Fibroblast of upper back skin (primary cell): ENCODE measurements at places on chromosomes 5 and 9.

GRCh38 chr5:136802383-136802782 lies 437.0 kb upstream of the TRPC7 start:
- DNase-seq = peak; percentile 41

GRCh38 chr9:97706246-97706645 lies 9.1 kb upstream of the XPA start:
- no peak for DNase-seq

GRCh38 chr9:134328841-134329575 lies 2.8 kb downstream of the RXRA start:
- DNase-seq = no peak

DNA sequence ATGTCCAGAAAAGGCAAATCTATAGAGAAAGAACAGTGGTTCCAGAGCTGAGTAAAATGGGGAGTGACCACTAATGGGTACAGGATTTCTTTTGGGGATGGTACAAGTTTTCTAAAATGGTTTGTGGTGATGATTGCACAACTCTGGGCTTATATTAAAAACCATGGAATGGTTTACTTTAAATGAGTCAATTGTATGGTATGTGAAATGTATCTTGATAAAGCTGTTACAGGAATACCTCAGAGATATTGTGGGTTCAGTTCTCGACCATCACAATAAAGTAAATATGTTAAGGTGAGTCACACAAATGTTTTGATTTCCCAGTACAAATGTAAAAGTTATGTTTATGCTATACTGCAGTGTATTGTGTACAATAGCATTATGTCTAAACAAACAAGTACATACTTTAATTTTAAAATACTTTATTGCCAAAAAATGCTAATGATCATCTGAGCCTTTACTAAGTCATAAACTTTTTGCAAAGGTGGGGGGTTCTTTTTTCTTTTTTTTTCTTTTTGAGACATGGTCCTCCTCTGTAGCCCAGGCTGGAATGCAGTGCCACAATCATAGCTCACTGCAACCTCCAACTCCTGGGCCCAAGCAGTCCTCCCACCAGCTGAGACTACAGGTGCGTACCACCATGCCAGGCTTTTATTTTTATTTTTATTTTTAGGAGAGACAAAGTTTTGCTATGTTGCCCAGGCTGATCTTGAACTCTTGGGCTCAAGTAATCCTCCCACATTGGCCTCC lies 65.9 kb downstream of the SHOC1 start:
- DNase-seq = peak; percentile 95

DNA sequence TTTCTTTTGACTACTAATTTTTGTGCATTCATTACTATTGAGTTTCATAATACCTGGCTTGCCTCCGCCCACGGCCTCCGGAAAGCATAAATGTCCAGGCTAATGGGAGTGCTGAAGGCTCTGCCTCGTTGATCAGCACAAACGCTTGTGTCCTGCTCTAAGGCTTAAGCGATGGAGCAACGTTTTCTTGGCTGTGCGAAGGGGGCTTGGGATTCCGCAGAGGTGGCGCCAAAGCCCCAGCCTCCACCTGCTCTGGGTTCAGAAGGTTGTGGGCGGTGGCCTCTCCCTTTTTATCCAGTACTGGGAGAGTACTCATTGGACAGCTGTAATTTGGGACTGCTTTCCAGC lies 19.7 kb downstream of the ANXA2R start:
- DNase-seq = peak; percentile 37

DNA sequence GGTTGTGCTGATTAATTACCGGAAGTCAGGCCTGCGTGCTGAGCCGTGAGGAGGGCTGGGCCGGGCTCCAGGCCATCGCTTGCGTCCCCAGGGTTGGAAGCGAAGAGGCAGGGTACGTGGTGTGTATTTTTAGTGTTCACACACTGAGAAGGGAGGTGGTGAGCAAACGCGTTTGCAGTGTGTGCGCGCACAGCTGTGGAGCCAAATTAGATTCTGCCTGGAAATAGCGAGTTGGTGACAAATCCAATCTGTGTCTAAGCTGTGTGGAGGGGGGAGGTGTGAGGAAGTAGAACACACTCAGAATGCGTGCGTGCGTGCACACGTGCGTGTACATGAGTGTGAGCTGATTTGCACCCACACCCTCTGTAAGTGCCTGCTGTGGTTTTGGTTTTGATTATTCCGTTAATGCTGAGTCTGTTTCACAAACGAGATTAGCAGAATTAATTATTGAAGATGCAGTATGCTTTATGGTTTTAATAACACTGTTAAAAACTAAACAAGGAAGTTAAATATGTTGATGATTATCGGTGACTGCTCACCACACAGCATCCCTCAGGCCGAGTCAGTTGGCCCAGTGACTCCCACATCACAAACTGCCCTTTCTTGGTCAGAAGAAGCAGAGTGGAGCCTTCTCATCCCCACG lies 111.8 kb upstream of the FCN2 start:
- peak; percentile 55 for DNase-seq

GRCh38 chr5:170313344-170313743 lies 15.8 kb upstream of the LCP2 start:
- DNase-seq = no peak

- DNase-seq = peak; percentile 49
These were observed 52.4 kb downstream of the FANCC start for GRCh38 chr9:95264954-95265615.

DNA sequence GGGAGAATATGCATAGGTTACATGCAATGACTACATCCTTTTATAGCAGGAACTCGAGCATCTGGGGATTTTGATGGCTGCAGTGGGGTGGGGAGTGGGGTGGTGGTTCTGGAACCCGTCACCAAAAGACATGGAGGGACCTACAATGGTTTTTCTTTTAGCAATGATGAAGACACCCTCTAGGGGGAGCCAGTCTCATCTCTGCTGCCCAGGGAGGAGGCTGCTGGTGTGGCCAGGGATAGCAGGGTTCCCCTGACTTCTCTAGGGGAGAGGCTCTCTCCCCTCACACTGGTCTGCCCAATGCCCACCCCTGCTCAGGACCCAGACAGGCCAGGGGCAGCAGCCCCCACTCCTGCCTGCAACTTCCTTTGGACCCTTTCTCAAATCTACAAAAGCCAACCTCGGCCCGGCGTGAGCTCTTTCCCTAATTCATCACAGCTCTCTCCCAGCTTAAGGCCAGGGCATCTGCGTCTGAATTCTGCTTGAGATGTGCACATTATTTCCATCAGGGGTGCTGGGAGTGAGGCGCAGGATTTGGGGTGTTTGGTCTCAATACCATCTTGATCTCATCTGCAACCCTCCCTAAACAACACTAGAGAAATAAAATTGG lies 73.6 kb upstream of the RETREG1 start:
- peak; percentile 56 for DNase-seq

- DNase-seq = no peak
These were observed 62.9 kb upstream of the ZNF622 start for GRCh38 chr5:16528382-16529110.

DNA sequence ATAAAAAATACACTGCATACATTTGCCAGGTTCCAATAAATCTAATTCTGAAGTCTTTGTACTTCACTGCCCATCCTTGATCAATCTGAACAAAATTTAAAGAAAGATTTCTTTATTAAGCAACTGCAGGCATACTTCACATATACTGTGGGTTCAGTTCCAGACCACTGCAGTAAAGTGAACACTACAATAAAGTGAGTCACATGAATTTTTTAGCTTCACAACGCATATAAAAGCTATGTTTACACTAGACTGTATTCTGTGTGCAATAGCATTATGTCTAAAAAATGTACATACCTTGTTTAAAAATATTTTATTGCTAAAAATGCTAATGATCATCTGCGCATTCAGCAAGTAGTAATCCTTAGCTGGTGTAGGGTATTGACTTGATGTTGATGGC lies 52.1 kb downstream of the SSBP2 start:
- peak; percentile 25 for DNase-seq

DNA sequence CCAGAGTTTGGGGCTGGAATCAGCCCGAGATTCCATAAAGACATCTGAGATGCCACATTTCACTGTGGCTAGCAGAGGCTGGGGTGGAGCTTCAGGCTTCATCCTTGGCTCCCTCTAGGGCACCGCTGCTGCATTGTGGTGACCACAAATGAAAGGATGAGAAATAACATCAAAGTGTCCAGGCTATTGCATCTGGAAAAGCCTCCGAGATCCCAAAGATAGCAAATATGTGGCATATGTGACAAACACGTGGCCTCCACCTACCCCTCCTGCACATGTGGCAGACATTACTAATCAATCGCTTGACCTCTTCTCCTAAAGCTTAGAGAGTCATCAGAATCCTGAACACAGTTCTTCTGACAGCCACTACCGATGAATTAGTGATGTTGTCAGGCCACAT lies 4.5 kb downstream of the SPARC start:
- peak; percentile 62 for DNase-seq

GRCh38 chr5:139131062-139131461 lies 67.1 kb downstream of the SIL1 start:
- DNase-seq = no peak
